Left lung (tissue), 14 donors: ENCODE measurements at places on chromosomes 7 and 10.

- DNase-seq: no peak
Observed at GRCh38 chr10:118278649-118279048, 63.5 kb downstream of the FAM204A start.

GRCh38 chr7:3191548-3191947 lies 109.5 kb upstream of the SDK1 start:
- no peak for DNase-seq

DNA sequence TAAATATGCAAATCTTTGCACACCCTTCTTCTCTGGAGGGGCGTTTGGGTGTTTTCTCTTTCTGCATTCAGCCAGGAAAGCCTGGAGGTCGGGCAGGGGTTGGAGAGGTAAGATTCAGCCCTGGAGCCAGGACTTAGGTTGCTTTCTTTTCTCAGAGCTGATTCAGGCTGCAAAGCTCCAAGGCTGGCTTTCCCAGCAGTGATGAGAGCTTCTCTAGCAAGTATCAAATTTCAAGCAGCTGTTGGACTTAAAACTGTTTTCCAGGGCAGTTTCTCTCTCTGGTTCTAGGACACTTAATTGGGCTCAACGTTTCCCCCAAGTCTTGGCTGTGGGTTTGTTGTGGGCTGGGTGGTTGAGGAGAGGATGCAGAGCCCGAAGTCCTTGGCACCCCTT lies 608 bp downstream of the AKR1B10 start:
- no peak for DNase-seq

DNA sequence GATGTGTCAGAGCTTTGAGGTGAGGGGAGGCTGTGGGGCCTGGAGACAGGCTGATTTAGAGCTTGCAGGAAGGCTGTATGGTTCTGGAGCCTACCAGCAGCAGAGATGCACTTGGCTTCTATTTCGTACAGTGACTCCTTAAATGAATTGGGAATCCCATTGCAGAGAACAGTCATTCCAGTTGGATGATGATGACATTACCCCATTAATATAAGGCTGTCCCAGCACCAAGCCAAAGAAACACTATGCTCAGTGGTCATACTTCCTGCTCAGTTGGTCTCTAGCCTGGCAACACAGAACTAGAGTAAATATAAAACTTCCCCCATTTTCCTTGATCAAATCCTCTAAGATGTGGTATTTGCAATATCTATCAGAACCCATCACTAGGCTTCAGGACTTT lies 5.7 kb upstream of the CLEC5A start:
- no peak for DNase-seq

GRCh38 chr7:18019555-18019954 lies 8.1 kb downstream of the PRPS1L1 start:
- no peak for DNase-seq

DNA sequence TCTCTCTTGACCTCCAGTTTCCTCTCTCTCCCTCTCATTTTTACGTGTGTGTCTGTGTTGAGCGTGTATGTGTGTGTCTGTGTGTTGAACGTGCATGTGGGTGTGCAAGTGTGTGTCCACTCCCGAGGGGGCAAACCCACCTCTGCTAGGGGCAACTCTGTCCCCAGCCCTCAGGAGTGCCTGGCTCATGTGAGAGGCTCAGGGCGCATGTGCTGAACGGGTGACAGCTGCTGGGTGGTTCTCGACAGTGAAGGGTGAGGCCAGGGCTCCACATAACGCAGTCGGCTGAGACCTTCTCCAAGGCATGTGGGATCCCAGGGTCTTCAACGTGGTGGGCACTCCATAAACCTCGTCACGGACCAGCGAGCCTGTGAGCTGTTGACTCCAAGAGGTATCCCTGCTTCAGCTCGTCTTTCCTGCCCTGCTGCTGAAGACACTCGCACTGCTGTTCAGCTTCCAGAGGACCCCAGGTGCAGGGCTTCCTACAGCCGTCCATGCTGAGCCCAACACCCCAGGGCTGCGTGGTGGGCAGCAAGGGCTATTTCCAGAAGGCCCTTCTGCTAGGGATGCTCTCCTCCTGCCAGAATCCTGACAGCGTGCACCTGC lies 361.6 kb upstream of the SHH start:
- no peak for DNase-seq

GRCh38 chr10:25113191-25114035 lies 61.4 kb upstream of the GPR158 start:
- peak; percentile 75 for DNase-seq

- DNase-seq: no peak
Observed at GRCh38 chr7:73852500-73852899, 8.5 kb upstream of the TMEM270 start.

- no peak for DNase-seq
Observed at GRCh38 chr7:159006610-159007130, 138.0 kb downstream of the VIPR2 start.

DNA sequence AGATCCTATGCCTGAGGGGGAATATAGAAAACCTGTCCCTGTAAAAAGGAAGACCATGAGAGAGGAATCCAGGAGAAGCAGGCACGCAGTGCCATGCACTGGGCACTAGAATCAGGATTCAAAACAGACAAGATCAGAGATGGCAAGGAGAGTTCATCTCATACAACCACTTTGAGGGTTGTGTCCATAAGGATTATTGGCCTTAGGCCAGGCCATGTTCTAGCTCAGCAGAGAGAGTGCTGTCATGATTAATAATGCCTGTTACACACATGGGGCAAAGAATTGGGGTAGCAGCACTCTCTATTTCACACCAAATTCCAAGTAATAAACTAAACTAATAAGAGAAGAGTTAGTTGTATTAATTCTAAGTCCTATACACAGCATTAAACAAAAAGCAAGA lies 29.1 kb downstream of the EZH2 start:
- DNase-seq: no peak

GRCh38 chr10:98080494-98080893 lies 50.1 kb upstream of the CRTAC1 start:
- DNase-seq: no peak

- DNase-seq: no peak
Observed at GRCh38 chr10:5467634-5468255, 31.6 kb downstream of the CALML5 start.

DNA sequence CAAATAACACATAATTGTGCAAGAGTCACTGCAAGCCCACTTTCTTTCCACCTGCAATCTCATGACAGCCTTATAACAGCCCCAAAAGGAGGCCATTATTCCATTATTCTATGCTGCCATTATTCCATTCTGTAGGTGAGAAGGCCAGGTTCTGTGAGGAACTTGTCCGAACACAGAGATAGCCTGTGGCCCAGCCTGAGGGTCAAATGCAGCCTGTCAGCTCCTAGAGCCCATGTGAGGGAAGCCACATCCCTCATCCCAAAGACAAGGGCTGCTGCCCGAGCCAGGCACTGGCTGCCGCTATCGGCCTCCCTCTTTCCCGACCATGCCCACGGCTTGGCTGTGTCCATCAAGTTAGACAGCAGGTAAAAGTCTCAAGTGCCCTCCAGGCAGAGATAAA lies 24.1 kb upstream of the C10orf71 start:
- DNase-seq: no peak
